ENCODE measurements at places on chromosomes 16 and 17. TPM values are rescaled to one million over a fixed set of nuclear protein-coding genes. Genes with fewer than 3 reads are reported as not detected.
A peak's percentile ranks its signal among the peaks of the same experiment; 100 is the strongest.

DNA sequence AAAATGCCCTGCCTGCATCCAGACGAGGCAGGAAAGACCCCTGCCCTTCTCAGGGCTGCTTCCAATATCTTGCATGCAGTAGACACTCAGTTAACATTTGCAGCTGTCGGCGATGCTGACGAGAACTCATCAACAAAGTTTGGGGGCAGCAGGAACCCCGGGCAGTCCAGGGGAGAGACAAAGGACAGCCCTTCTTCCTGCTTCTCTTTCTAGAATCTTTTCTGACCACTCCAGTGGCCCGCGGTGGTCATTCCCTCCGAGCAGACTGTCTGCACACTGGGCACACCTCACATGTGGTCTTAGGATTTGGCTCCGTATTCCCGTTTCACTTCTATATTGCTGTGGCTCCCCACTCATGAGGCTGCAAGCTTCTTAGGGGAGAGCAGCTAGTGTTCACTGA lies 31.0 kb upstream of the MFSD6L start:
- no peaks in the 10 kb centered on the region for H3K27me3 ChIP-seq
- no peak overlapping the region for H3K4me3 ChIP-seq
- no peaks in the 10 kb centered on the region for H3K4me1 ChIP-seq
- no peaks in the 10 kb centered on the region for H3K36me3 ChIP-seq
- no peak overlapping the region for H3K27ac ChIP-seq
- no peak for DNase-seq

CDH13 gene
- 159 TPM for total RNA-seq

DNA sequence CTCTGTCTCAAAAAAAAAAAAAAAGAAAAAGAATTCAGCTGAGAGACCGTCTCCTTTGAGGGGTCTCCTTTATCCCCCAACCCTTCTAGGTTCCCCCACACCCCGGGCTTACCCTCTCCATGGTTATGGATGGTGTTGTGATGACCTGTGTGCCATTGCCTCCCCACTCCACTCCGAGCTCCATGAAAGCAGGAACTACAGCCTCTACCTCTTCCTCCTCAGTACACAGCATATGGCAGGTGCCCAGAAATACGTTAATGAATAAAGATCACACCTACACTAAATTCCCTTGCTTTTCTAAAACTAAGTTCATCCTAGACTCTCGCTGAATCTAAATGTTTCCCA lies 17.2 kb downstream of the COPRS start:
- H3K27ac ChIP-seq = no peak overlapping the region
- no peaks in the 10 kb centered on the region for H3K27me3 ChIP-seq
- no peaks in the 10 kb centered on the region for H3K36me3 ChIP-seq
- no peak for DNase-seq
- H3K4me3 ChIP-seq = no peak overlapping the region
- H3K4me1 ChIP-seq = peaks cover 7% of the 10 kb centered on the region

- H3K27ac ChIP-seq = no peak overlapping the region
- no peaks in the 10 kb centered on the region for H3K36me3 ChIP-seq
- no peaks in the 10 kb centered on the region for H3K27me3 ChIP-seq
- H3K4me1 ChIP-seq = no peaks in the 10 kb centered on the region
These were observed 99.9 kb downstream of the RPTOR start for GRCh38 chr17:80644536-80644935.

DNA sequence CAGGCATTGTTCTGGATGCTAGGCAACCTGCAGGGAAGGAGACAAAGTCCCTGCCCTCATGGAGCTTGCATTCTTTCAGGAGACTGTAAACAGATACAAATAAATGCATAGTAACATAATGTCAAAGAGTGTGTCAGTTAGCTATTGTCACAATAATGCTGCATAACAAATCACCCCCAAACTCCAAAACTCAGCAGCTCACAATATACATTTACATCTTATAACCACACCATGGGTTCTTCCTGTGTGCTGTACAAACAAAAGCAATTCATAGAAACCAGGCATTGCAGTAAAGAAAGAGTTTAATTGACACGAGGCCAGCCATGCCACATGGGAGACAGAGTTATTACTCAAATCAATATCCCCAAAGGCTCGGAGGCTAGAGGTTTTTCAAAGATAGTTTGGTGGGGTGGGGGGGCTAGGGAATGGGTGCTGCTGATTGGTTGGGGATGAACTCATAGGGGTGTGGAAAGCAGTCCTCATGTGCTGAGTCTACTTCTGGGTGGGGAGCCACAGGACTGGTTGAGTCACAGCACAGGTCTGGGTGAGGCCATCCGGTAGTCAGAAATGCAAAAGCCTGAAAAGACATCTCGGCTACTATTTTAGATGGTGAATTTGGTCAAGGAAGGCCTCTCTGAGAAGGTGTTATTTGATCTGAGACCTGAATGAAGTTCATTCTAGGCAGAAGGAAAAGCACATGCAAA lies 79.0 kb downstream of the GPRC5B start:
- no peak for DNase-seq
- H3K4me1 ChIP-seq = no peaks in the 10 kb centered on the region
- no peak overlapping the region for H3K4me3 ChIP-seq
- H3K27ac ChIP-seq = no peak overlapping the region

DNA sequence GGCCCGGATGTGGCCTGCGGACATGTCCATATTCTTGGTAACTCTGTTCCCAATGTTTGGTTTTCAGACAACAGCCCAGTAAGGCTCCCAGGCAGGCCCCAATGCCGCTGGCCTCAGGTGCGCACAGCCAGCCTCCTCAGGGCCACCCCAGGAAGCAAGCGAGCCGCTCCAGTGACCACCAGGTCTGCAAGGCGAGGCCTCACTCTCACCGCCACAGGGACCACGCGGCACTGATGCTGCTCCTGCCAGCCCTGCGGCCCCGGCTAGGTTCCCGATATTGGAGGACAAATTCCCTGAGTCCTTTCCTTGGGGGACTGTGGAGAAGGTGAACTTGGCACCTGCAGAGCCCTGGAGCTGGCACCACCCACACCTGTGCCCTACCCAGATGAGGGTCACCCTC lies 19.0 kb downstream of the PDIA2 start:
- DNase-seq = no peak
- no peak overlapping the region for H3K4me3 ChIP-seq
- H3K4me1 ChIP-seq = no peaks in the 10 kb centered on the region
- peaks cover 2% of the 10 kb centered on the region for H3K36me3 ChIP-seq
- no peak overlapping the region for H3K27ac ChIP-seq

GRCh38 chr17:60390186-60390585 lies 1.7 kb downstream of the USP32 start:
- no peaks in the 10 kb centered on the region for H3K27me3 ChIP-seq
- H3K4me1 ChIP-seq = no peaks in the 10 kb centered on the region
- H3K27ac ChIP-seq = no peak overlapping the region
- H3K4me3 ChIP-seq = no peak overlapping the region

RAP1GAP2 gene
- total RNA-seq = 6.1 TPM

- no peak overlapping the region for H3K27ac ChIP-seq
- no peak overlapping the region for H3K4me3 ChIP-seq
- H3K36me3 ChIP-seq = peaks cover 4% of the 10 kb centered on the region
- no peaks in the 10 kb centered on the region for H3K4me1 ChIP-seq
These were observed 29.4 kb downstream of the HMOX2 start for GRCh38 chr16:4505356-4506147.

DNA sequence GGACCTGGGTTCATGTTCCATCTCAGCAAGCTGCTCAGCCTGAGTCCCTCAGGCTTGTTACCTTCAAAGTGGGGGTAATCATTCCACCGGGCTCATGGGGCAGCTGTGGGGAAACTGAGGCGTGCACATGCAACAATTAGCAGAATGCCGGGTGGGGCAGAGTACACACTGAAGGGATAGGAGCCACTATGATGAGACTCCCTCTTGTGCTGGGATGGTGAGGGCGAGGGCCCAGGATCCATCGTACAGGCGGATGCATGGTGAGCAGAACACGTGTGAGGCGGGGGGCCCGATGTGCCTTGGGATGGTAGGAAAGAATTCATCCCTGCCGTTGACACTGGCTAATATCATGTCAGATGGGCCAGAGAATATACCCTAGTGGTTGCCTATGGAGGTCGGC lies 25.5 kb upstream of the MAP3K14 start:
- H3K27ac ChIP-seq = no peak overlapping the region
- no peaks in the 10 kb centered on the region for H3K27me3 ChIP-seq
- H3K4me1 ChIP-seq = no peaks in the 10 kb centered on the region
- no peaks in the 10 kb centered on the region for H3K36me3 ChIP-seq
- H3K4me3 ChIP-seq = no peak overlapping the region
- DNase-seq = no peak

- H3K27ac ChIP-seq = no peak overlapping the region
- H3K36me3 ChIP-seq = no peaks in the 10 kb centered on the region
- H3K4me3 ChIP-seq = no peak overlapping the region
These were observed 29.3 kb downstream of the ADCY7 start for GRCh38 chr16:50295541-50296132.

DNA sequence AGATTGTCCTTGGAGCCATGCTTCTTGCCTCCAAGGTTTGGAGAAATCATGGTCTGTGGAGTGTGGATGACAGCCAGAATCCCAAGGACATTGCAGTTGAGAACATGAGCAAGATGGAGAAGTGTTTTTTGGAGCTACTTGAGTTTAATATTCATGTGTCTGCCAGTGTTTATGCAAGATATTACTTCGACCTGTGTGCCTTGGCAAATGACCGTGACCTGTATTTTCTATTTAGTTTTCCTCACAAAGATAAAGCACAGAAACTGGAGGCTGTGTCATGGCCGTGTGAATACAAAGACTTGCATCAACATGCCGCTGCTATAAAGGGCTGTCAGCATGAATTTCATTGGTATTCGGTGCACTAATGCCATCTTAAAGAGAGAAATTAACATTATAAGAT lies 9.0 kb downstream of the GGA2 start:
- H3K27ac ChIP-seq = no peak overlapping the region
- no peaks in the 10 kb centered on the region for H3K27me3 ChIP-seq
- no peak overlapping the region for H3K4me3 ChIP-seq
- no peaks in the 10 kb centered on the region for H3K36me3 ChIP-seq

GRCh38 chr17:63837962-63838600 lies 4.4 kb downstream of the SMARCD2 start:
- no peaks in the 10 kb centered on the region for H3K4me1 ChIP-seq
- H3K36me3 ChIP-seq = peaks cover 2% of the 10 kb centered on the region
- DNase-seq = peak; percentile 55
- H3K27me3 ChIP-seq = no peaks in the 10 kb centered on the region

- H3K4me3 ChIP-seq = no peak overlapping the region
- no peaks in the 10 kb centered on the region for H3K27me3 ChIP-seq
- DNase-seq = no peak
- no peaks in the 10 kb centered on the region for H3K4me1 ChIP-seq
These were observed 156.0 kb upstream of the SALL1 start for GRCh38 chr16:51306886-51307595.

NACA2 gene
- not detected for total RNA-seq
